Left renal cortex interstitium (tissue), 4 donors: ENCODE measurements at places on chromosomes 12 and 14. TPM values are rescaled to one million over a fixed set of nuclear protein-coding genes. Genes with fewer than 3 reads are reported as not detected.

DNA sequence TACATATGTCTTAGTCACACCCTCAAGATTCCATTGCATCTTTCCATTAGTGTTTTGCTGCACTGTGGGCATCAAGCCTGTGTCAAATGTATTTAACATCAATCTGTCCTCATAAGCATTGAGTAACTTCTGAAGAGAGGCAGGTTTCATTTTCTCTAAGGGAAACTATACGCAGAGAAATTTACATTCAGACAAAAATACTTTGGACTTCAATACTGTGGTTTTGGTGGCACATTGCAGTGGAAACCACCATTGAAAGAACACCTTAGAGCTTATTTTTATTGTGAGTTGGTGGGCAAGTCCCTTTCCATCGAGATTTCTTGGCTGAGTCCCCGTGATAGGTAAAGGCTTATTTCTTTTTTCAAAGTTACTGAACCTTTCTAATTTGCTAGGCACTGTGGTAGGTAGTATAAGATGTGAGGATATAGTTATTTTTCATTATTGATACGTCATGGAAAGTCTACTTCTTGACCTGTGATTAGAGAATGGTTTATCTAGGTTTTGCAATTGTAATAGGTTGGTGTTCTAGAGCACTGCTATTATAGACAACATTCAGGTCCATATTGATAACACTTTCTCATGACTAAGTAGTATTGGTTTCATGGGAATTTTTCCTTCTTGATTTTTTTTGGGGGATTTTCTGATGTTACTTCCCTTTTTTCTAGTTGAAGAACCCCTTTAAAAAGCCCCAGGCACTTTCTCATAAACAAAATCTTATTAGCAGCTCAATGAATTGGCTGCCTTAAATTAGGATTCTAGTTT lies 81.9 kb downstream of the CFAP54 start:
- DNase-seq, result no peak

GLIPR1L1 gene
- polyA plus RNA-seq, result 0.52 TPM

- no peak for DNase-seq
These were observed 123.8 kb downstream of the NPAS3 start for GRCh38 chr14:33062476-33062875.

UBR7 gene
- polyA plus RNA-seq, result 43.1 TPM

DNA sequence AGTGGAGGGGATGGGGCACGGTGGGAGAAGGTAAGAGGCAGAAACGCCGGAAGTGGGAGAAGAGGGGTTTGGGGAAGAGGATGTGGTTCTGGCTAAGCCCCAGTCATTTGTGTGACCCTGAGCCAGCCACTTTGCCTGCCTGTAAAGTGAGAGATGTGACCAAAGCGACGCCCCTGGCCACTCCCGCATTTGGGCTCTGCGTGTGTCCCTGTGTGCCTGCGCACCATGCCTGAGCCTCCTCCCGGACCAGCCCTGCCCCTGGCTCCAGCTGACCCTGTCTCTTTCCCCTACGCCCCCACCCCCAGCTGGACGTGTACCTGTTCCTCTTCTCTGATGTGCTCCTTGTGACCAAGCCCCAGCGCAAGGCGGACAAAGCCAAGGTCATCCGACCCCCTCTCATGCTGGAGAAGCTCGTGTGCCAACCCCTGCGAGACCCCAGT lies 8.0 kb downstream of the PLEKHG6 start:
- no peak for DNase-seq

PRR4 gene
- polyA plus RNA-seq, result 13.1 TPM

FKBP4 gene
- polyA plus RNA-seq, result 114 TPM

B4GALNT1 gene
- polyA plus RNA-seq, result 0.58 TPM

DNA sequence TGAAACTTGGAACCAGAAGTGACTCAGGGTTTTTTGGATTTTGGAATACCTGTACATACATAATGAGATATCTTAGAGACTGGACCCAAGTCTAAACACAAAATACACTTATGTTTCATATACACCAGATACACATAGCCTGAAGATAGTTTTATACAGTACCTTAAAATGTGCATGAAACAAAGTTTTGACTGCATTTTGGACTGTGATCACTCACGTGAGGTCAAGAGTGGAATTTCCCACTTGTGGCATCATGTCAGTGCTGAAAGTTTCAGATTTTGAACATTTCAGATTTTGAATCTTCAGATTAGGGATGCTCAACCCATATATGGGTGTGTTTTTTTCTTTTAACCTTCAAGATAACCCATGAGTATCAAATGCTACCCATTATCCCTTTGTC lies 6.6 kb downstream of the SBNO1 start:
- DNase-seq, result no peak

CIROP gene
- not detected for polyA plus RNA-seq

DNA sequence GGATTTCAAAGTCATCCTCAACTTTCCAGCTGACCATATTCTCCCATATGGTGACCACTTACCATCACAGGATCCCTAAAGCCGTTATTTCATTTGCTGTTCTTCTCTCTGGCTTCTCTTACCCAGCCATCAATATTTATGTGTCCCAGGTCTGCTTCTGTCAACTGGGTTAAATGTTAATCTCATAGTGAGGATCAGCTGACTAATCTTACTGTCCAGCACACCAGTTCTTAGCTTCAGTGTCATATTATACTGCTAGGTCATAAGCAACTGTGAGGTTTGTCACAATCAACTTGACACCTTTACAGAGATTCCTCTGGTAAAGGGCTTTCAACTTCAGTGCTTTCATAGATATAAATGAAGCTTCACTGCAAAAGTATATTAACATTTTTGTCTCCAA lies 294.4 kb downstream of the DIO2 start:
- DNase-seq, result no peak

DNA sequence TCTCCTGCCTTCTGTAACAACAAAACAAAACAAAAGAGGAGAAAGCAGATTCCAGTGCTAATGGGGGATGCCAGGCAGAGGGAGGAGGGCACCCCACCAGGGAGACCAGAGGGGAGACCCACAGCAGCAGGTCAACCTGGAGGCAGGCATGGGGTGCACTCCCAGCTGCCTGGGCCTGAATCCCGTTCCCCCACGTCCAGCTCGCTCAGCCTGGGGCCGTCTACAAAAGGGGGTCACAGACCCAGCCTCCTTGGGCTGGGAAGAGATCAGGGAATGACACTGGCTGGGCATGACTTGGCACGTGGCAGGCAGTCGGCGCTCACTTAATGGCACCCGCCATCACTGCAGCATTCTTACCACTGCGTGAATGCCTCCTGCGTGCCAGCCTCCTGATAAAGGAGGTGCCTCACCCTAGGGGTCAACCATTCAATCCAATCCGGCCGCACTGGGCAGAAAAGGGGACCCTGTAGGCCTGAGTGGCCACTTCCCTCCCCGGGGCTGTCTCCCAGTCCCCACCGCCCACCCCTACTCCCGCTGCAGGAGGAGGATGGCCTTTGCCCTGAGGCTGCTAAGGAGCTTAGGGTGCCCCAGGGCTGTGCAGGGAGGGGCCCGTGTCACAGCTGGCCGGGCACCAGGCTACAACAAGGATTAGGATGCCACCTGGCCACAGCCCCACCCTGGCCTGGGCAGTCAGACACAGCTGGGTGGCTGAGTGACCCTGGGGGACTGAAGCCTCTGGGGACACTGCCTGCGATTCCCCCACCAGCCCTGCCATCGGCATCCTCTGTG lies 87.5 kb downstream of the NCOR2 start:
- DNase-seq, result no peak

DNA sequence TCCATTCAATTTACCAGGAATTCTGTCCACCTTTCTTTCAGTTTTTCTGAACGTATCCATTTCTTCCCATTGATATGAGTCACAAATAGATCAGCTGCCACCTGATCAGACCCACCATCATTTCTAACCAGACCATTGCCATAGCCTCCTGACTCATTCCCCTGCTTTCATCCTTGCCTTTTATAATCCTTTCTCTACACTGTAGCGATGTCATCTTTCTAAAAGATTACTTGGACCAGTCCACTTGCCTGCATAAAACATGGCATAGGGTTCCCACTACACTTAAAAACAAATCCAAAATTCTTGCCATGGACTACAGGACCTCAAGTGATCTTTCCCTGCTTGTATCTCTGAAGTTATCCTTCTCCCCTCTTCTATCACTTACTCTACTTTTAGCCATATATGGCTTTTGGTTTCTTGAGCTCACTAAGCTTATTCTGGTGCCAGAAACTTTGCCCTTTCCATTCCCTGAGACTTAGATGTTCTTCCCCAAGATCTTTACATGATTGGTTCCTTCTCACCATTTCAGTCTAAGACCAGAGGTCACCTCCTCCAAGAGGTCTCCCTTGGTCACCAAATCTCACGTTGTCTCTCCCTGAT lies 149.5 kb upstream of the KRR1 start:
- no peak for DNase-seq

DNA sequence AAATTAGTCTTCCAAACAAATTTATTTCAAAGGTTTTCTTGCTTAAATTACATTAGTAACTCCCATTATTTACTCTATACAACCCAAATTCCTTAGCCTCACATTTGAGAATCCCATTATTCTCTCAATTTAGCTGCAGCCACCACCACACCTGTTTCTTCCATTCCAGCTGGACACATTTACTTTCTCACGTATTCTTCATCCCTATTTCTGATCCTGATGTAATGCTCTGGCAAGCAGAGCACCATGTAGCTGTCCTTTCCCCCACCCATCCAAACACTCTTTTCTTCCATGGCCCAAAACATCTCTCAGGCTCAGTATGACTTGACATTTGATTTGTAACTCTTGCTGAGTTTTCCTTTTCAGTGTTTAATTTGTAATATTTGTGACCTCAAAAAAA lies 240.2 kb upstream of the CLEC14A start:
- no peak for DNase-seq

TEAD4 gene
- 22.2 TPM for polyA plus RNA-seq

DNA sequence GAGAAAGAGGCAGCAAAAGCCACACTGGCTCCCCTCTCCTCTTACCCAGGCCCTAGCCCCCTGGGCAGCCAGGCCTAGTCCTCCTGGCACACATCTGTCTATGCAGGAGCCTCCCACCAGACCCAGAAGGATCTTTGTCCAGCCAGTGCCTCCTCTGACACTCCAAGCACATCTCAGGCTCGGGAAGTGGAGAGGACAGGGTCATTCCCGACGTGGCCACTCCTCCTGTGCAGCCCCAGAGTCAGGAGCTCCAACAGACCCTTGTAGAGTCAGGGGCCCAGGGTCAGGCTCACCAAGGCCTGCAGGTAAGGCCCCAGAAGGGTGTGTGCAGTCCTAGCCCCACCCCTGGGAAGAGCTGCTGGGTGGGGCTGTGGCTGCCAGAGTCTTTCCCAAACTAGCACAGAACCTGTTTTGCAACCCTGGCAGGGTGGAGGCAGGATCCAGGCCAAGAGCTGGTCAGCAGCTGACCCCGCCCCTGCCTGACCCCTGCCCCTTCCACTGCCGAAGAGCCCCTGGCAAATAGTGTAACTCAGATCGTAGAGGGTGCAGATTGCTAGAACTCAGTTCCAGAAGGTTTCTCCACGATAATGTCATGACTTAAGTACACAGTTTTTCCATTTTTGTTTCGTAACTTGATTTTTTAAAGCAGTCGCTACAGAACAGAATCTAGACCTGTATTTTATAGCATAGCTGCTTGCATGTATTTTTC lies 26.6 kb upstream of the PNMA1 start:
- no peak for DNase-seq

ST8SIA1 gene
- polyA plus RNA-seq, result 6.1 TPM

GRCh38 chr14:23464700-23465099 lies 4.8 kb upstream of the NGDN start:
- no peak for DNase-seq
